ENCODE measurements at places on chromosomes 6 and 20. TPM values are rescaled to one million over a fixed set of nuclear protein-coding genes. Genes with fewer than 3 reads are reported as not detected.

HCRTR2 gene
- not detected for total RNA-seq

GRCh38 chr6:116895935-116896334, 18.9 kb downstream of the RFX6 start:
- DNase-seq = no peak

DNA sequence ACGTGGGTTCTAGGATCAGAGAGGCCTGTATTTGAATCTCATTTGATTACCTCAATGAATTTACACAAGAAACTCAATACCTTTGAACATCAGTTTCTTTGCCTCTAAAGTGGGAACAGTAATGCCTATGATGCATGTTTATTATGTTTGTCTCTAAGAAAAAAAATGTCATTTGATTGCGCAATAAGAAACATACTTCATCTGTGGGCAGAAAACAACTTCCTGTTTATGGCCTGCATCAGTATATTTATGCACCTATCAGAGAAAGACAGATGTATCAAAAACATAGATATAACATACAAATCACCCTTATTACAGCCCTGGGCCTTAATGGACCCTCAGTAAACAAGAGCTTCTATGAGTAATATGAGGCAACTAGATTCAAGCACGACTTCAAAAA, 516.4 kb upstream of the ARID1B start:
- DNase-seq = no peak

GRCh38 chr6:168704678-168705077, 263.7 kb downstream of the SMOC2 start:
- no peak for DNase-seq

DNA sequence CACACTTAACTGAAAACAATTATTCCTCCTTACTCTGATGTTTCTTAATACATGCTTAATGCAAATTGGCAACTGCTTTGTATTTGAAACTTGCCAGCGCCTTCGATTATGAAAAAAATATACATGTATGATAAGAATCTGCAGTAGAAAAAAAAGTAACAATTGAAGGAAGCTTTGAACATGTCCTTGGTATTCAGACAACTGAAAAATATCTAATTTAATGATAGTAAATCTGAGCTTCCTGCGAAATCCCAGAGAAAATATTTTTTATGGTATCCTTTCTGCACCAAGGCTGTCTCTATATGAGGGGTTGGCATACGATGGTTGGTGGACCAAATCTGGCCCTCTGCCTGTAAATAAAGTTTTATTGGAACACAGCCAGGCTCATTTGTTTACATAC, 186.2 kb downstream of the HDGFL1 start:
- no peak for DNase-seq

PKIG gene
- total RNA-seq = 264 TPM

GRCh38 chr6:3697609-3698008, 53.9 kb downstream of the PXDC1 start:
- DNase-seq = no peak

GRCh38 chr6:2468601-2468955, 223.2 kb upstream of the GMDS start:
- no peak for DNase-seq

DNA sequence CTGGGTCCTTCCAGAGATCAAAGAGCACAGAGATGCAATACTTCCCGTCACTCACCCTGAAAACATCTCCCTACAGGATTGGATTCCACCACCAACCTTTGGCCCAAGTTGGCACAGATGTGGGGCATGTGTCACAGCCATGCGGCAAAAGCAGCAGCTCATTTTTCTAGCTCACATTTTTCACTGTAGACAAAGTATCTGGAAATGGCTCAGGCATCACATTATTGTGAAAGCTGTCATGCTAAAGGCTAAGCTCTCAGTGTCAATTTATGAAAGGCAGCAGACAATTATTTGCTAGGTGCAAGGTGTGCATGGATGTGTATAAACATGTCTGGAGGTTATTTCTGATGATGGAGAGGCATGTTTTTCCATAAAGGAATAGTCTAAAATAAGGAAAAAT, 248.8 kb upstream of the PRND start:
- DNase-seq = no peak

- no peak for DNase-seq
Observed at GRCh38 chr20:54212226-54212625, 4.3 kb downstream of the PFDN4 start.

- DNase-seq = peak; percentile 13
Observed at GRCh38 chr6:169976301-169977081, 225.1 kb downstream of the ERMARD start.

PCNA gene
- total RNA-seq = 29.4 TPM

GRCh38 chr20:36117638-36118037, 36.9 kb upstream of the EPB41L1 start:
- DNase-seq = peak; percentile 43

MCCD1 gene
- total RNA-seq = not detected

NHLRC1 gene
- 0.98 TPM for total RNA-seq

DNA sequence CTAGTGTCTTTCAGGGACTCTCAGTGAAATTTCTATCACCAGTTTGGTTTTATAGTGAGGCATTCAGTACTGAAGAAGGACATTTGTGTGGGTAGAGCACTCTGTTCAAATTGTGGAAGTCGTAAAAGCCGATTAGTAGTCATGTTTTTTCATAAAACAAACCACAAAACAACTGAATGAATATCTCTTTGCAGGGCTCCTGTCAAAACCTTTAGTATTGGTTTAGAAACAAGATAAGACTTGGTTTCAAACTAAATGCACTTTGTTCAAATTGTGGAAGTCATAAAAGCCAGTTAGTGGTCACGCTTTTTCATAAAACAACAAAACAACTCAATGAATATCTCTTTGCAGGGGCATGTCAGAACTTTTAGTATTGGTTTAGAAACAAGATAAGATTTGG, 23.8 kb downstream of the ADGRF4 start:
- no peak for DNase-seq

RSPO3 gene
- 0.83 TPM for total RNA-seq

GRCh38 chr6:45163952-45164766, 164.0 kb upstream of the RUNX2 start:
- DNase-seq = no peak

GRCh38 chr6:68951270-68951669, 316.2 kb downstream of the ADGRB3 start:
- DNase-seq = no peak

- no peak for DNase-seq
Observed at GRCh38 chr20:35432430-35432735, 5.6 kb downstream of the GDF5 start.

Measured in heart left ventricle (tissue), 16 donors.